ENCODE measurements at places on chromosomes 16 and 17.
A peak's percentile ranks its signal among the peaks of the same experiment; 100 is the strongest.

GRCh38 chr17:58096892-58097291 is 13.7 kb downstream of the DYNLL2 start:
- no peak for DNase-seq

DNA sequence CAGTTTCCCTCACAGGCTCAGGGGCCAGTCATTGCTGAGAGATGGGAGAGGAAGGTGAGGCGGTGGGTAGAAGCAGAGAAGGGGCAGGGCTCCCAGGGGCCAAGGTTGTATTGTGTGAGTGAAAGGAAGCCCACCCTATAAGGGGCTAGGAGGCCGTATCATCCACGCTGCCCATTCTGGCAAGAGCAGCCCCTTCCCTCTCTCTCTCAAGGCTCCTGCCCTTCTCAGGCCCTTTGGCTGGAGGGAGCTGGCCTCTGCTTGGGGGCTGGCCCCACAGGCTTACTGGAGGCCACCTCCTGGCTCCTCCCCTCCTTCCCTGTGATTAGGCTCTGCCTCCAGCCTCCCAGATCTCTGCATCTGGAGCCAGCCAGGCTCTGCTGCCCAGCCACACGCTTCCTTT is 7.6 kb downstream of the TBKBP1 start:
- DNase-seq = no peak

DNA sequence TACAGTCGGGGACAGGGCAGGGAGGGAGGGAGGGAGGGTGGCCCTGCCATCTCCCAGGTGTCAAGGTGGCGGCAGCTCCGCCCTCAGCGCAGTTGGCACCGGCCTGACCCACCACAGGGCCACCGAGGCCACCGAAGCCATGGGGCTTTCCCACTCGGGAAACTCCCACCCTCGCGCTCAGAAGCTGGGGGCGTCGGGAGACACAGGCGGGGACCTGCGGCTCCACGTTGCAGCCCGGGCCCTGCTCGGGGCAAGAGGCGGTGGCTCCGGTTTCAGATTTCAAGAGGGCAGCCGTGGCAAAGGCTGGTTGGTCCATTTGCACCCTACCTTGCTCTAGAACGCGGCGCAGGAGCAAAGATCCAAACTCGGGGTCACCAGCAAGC is 544 bp downstream of the CYB561 start:
- DNase-seq = peak; percentile 62

DNA sequence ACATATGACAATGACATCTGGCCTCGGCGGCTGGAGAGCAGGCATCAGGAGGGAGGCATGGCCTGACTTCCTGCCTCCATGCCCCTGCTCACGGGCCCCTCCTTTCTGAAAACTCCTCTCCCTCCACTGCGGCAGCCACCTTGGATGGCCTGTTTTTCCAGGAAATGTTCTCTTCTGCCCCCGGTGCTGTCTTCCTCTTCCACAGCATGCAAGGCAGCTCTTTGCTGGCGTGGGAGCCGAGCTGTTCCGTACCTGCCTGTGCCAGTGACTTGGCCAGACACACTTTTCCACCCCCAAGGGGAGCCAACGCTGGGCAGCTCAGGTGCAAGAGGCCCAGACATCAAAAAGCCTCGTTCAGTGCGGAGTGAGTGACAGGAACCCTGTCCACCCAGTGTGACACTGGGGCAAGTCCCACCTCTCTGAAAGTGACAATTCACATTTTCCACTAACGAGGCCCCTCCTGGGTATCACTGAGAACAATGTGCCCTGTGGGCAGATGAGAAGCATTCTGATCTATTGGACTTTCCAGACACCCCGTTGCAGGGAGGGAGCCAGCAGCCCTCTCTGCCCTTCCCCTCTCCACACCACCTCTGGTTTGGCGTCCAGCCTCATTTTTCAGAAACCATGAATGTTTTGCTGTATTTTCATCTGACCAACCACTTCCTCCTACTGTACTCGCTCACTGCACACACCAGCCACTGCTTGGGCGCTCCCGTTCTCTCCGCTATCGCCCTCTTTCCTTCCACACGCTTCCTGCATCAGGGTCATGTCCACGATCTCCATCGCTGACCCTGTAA is 31.2 kb downstream of the NSMCE1 start:
- peak; percentile 62 for DNase-seq

DNA sequence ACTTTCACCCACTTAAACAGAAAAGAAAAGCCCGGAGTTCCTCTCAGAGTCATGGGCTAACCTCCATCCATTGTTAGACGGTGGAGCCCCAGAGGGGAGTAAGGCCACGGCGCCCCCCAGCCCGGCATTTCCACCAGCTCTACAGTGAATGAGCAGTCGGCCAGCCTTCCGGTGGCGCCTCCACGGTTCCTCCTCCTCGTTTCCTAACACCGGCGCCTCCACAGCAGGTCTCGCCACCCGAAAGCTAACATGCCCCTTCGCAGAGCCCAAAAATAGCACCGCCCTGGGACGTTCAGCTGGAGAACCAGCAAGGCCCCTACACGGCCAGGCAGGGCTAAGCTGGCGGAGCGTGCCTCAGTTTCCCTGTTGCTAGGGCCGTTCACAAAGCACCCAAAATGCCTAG is 858 bp downstream of the MMD start:
- no peak for DNase-seq

DNA sequence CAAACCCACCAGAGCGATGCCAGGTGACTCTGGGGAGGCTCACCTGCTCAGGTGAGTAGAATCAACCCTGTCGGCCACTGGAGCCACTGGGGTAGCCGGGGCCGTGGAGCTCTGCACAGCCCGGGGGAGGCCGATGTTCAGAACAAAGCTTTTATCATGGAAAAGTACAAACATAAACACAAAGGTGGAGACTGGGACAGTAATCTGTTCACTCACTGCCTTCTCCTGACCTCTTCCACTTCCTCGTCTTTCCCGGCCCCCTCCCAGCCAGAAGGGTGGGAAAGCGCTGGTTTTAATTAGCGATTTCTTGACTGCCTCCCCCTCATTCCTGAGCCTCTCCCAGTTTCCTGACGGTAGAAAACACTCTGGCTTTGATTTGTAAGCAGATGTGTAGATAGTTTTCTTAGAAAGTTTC is 9.8 kb upstream of the TEX19 start:
- DNase-seq = peak; percentile 59

DNA sequence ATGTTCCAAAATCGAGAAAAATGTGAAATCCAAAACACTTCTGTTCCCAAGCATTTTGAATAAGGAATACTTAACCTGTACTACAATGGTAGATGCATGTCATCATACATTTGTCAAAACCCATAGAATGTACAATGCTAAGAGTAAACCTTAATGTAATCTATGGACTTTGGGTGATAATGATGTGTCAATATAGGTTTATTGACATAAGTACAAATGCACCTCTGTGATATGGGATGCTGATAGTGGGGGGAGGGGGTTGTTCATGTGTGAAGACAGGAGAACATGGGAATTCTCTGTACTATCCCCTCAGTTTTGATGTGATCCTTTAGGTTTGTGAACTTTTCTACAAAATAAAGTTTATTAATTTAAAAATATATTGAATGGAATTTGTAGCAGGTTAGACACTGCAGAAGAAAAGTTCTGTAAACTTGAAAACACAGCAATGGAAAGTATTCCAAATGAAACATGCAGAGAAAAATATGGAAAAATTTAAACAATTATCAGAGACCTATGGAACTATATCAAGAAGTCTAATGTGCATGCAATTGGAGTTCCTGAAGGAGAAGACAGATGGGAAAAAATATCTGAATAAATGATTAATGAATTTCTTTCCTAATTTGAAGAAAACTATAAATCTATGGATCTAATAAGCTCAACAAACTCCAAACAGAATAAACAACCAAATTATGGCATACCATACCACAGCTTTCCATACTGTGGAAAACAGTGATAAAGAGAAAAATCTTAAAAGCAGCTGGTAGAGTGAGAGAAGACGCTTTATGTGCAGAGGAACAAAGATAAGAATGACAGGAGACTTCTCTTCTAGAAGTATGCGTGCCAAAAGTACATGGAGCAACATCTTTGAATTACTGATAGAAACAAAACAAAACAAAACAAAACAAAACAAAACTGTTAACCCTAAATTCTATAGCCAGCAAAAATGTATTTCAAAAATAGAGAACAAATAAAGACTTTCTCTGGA is 34.7 kb upstream of the MSI2 start:
- no peak for DNase-seq

- DNase-seq = no peak
These were observed 19.3 kb downstream of the SPECC1 start for GRCh38 chr17:20028443-20028842.

DNA sequence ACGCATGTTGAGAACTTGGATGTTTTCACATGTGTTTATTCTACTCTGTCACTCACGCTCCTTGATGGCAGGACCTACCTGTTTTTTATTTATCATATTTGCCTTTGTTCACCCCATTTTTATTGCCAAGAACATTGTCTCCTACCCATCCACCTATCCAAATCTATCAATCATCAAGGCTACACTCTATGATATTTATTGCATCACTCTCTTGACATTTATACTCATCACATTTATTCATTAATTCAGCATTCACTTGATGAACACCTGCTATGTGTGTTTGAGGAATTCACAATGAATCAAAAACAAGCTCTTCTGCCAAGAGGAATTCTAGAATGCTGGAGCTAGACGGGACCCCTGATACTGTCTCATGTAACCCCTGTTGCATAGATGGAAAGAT is 94.5 kb upstream of the ZNF469 start:
- DNase-seq = no peak

DNA sequence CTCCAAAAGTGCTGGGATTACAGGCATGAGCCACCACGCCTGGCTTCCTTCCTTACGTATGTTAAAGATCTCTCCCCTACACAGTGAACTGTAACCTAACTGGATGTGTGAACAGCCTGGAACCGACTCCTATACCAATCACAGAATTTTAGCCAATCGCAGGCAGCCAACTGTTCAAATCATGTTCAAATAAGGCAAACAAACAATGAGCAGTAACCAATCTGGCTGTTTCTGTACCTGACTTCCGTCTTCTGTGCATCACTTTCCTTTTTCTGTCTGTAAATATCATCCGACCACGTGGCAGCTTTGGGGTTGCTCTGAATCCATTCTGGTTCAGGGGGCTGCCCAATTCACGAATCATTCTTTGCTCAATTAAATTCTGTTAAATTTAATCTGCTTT is 27.5 kb downstream of the TEKT5 start:
- no peak for DNase-seq

DNA sequence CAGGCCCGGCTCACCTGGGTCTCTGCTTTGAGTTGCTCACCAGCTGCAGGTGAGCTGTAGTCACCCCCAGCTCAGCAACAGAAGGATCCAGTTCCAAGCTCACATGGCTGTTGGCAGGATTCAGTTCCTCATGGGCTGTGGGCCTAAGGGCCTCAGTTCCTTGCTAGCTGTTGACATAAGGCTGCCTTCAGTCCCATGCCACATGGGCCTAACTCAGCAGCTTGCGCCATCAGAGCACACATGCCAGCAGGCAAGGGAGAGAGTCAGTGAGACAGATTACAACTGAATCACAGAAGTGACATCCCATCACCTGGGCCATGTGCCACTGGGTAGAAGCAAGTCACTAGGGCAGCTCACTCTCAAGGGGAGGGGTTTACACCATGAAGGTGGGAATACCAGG is 24.7 kb downstream of the PSMD7 start:
- DNase-seq = no peak

- no peak for DNase-seq
These were observed 1483.7 kb upstream of the GOT2 start for GRCh38 chr16:60217787-60218186.

GRCh38 chr16:83145297-83145696 is 518.5 kb downstream of the CDH13 start:
- no peak for DNase-seq

- no peak for DNase-seq
These were observed 150.8 kb downstream of the SOX9 start for GRCh38 chr17:72271603-72272002.

DNA sequence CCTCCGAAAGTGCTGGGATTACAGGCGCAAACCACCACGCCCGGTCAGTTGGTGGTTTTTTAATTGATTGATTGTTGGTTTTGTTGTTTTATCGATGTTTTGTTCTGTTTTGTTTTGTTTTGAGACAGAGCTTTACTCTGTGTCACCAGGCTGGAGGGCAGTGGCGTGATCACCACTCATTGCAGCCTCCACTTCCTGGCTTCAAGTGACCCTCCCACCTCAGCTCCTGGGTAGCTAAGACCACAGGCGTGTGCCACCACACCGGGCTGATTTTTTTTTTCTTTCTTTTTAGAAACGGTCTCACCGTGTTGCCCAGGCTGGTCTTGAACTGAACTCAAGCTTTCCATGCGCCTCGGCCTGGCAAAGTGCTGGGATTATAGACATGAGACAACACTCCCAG is 12.4 kb downstream of the FAM234A start:
- no peak for DNase-seq

- no peak for DNase-seq
These were observed 69.0 kb downstream of the ANKFN1 start for GRCh38 chr17:56222255-56222654.

DNA sequence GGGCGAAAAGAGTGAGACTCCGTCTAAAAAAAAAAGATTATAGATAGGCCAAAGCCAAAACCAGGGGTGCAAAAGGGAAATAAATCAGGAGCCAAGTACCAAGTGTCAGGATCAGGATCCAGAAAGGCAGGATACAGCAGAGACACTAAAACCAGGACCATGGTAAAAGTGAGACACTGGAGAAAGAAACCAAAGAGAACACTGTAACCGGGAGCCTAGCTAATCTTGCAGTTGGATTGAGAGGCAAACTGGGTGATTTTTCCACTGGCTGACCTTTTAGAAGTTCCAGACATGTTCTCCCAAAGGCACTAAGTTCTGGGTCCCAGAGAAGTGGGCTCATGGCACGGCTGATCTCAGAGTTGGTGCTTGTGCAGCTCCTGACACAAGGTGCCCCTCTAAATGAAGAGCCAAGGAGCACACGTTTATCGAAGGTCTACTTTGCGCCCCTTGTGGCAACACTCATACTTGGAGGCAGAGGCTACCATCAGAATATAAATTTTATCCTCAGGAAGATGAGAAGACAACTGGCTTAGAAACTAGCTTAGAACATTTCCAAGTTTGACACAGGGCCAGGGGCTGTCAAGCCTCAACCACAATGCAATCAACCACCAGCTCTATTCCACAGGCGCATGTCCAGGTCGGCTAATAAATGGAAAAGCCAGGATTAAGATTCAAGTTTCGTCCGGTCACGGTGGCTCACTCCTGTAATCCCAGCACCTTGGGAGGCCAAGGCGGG is 27.5 kb upstream of the HELZ start:
- no peak for DNase-seq

DNA sequence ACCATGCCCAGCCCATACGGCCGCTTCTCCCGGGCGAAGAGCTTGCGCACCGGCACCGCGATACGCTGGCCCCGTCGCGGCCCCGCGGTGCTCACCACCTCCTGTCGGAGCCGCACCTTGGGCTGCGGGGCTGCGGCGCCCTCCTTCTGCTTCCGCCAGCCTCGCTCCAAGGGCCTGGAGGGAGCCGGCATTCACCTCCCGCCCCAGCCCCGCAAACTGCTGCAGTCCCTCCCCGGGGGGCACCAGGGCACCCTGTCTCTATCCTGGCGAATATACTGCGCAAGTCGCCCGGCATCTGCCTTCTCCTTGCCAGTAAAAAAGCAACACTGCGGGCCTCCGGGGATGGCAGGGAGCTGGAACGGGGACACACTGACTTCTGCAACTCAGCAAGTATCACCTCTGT is 8.3 kb downstream of the SNRNP25 start:
- DNase-seq = no peak

Measured in femur (tissue), 1 donor.